ENCODE measurements at places on chromosomes 16 and 17. TPM values are rescaled to one million over a fixed set of nuclear protein-coding genes. Genes with fewer than 3 reads are reported as not detected.
A peak's percentile ranks its signal among the peaks of the same experiment; 100 is the strongest.

- DNase-seq = peak; percentile 92
These were observed at the start of gene NMRAL1 for GRCh38 chr16:4474192-4474961. NMRAL1 (minus strand) TSS chr16:4474625; CDS start chr16:4474132, 493 bp downstream.

DNA sequence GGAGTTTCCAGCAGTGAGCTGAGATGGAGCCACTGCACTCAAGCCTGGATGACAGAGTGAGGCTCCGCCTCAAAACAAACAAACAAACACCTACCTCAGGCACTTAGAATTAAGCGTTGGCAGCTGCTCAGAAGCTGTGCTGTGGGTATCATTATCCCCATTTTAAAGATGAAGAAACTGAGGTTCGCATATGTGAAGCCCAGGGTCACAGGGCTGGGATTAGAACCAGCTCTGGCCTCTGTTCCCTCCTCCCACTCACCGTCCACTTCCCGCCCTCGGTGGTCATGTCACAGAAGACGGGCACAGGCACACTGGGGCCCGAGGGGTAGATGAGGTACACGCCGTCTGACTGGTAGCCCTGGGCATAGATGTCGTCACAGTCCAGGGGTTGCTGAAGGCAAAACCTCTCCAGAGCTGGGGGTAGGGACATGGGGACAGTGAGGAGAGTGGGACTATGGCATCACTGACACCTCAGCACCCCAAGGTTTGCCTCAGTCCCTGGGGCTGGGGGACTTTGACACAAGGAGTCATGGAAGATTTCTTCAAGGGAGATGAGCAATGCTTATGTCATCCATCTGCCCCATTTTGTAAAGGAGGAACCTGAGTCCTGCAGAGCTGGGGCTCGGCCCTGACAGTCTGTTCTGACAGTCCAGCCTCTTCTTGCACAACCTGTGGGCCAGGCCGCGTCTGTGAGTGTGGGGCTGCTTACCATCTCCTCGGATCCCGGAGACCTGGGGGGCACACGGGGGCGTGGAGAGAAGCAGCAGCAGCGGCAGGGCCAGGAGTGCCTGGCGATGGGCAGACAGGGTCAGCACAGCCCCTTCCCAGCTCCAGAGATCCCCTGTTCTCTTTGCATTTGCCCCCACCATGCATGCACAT lies 700 bp downstream of the MFAP4 start:
- no peak for DNase-seq

GRCh38 chr17:76365256-76365903 lies 11.7 kb upstream of the PRPSAP1 start:
- no peak for DNase-seq

- no peak for DNase-seq
These were observed 50.7 kb downstream of the AATF start for GRCh38 chr17:36999471-36999870.

DNA sequence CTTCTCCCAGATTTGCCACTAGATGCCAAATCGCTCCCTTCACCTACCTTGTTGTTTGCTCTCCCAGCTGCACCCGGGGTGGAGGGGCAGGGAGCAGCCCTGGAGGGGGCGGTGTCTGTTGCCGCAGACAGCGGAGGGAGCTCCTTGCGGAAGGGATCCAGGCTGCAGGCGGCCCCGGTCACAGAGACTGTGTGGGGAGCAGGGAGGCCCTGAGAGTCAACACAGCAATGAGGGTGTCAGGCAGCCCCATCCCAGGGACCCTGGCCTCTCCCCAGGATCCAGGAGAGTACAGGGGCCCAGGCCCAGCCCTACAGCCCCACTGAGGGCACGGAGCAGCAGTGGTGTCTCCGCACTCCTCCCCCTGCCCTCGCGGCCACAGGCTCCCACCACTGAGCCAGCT lies 50.5 kb upstream of the CHMP6 start:
- no peak for DNase-seq

DNA sequence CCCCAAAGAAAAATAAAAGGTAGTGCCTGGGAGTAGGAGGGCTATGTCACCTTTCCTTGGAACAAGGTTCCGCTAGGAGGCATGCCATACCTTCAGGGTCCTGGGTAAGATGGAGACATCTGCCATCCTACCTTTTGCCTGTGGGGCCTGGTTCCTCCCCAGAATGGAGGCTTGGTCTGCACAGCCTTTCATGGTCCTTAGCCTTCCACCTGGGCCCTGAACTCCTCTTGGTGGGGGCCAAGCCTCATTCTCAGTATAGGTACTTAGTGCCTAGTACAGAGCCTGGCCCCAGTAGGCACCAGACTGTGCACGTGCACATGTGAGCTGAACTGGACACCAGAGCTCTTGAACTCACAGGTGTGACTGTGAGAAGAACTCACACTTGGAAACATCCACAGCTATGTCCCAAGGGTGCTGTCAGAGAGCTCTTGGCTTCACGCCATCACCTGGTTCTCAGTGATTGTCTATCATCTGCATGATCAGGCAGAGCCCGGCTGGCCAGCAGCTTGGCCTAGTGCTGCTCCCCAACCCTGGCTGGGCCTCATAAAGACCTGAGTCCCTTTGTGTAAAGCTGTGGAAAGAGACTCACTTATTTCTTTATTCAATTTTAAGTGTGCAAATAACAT lies 143.2 kb downstream of the SOCS1 start:
- no peak for DNase-seq

KRT33B gene
- not detected for total RNA-seq

- DNase-seq = no peak
These were observed 14.3 kb downstream of the ZNHIT3 start for GRCh38 chr17:36500745-36501225.

DNA sequence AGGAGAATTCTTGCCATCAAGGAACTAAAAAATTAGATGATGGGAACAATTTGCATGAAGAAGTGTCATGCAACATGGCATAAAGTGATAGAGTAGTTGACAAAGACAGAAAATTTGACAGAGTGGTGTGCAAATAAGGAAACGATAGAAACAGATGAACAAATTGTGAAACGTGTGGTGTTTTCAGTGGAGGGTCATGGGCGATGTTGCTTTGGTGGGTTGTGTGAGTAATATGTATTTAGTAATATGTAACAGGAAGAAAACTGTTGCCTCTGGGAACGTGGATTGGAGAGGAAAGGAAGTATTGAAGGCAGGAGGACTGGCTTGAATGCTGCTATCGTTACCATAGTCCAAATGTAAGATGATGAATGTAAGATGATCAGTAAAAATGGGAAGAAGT lies 3.6 kb downstream of the COX10 start:
- DNase-seq = no peak

DNA sequence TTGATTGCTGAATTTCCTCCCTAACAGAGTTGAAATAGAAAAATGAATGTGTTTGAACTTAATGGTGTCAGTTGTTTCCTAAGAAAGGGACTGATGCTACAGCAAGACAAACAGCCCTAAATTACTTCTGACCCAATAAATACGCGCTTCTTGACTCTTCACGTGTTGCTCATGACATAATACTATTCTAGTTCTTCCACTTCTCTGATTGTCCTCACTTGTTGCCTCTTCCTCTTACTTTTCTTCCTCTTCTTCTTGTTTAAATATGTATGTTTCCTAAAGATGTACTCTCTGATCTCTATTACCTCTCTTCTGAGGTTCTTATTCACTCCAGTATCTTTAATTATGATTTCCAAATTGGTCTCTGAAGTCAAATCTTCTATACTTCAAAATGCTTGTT lies 32.4 kb downstream of the RNF43 start:
- no peak for DNase-seq

KRT20 gene
- total RNA-seq = not detected

TVP23A gene
- total RNA-seq = not detected

DNA sequence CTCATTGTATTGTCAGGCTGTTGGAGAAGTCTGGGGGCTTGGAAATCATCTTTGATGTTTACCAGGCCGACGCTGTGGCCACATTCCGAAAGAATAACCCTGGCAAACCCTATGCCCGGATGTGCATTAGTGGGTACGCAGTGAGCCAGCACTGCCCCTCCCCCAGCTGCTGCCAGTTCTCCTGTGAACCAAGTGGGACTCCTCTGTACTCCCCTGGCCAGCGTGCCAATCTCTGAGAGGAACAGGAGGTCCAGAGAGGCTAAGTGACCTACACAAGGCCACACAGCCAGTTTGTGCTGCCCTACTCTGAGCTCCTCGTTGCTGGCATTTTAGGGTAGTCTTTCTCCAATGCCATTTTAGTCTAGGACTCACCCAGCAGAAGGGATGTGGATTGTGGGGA lies 1.9 kb upstream of the LLGL2 start:
- DNase-seq = no peak

DNA sequence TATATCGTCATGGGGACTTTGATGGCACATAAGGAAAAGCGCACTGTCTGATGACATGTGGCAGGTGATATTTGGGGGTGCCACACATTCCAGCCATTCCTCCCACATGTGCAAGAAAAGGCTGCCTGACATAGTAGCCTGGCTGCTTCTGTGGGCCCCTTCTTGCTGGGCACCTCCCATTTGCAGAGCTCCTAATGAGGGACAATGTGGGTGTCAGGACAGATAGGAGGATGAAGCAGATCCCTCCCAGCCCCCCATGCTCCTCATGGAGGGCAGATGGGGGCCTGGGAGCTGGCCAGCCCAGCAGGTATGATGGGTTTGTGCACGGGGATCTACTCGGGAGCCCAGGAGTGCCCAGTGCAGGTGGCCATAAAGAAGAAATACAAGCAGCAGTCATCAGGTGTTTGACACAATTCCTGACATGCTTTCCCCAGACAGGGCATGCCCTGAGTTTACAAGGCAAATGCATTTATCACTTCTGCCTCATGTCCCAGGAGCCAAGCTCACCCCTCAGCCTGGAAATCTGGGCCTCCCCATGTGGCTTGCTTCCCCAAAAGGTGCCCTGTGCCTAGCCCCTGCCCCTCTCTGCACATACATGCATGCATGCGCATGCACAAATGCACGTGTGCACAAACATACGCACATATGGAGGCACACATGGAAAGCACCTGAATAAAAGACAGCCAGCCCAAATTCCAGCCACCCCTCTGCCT lies 260.6 kb upstream of the RPL38 start:
- no peak for DNase-seq

MPP2 gene
- total RNA-seq = 1.6 TPM

GRCh38 chr17:61579961-61580360 lies 11.1 kb downstream of the NACA2 start:
- no peak for DNase-seq

DNA sequence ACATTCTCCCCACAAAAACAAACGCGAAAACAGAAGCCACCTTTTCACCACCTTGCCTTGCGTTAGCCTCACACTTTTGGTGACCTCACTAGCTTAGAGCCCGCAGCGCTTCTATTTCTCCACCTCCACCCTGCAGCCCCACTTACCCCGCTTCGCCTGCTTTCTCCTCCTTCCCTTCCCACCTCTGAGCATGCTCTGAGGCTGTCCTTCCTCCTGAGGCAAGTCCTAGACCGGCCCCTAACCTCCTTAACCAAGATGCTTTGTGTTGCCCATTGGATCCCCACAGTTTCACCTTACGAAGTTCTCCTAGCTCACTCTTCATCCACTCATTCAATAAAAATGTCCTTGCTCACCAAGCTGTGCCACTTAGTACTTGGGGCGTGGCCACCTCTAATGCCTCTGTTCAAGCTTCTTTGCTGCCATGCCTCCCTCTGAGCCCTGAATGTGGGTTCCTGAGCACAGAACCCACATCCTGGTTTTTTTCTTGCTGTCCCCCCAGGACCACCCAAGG lies 1.3 kb downstream of the GNGT2 start:
- DNase-seq = no peak

DNA sequence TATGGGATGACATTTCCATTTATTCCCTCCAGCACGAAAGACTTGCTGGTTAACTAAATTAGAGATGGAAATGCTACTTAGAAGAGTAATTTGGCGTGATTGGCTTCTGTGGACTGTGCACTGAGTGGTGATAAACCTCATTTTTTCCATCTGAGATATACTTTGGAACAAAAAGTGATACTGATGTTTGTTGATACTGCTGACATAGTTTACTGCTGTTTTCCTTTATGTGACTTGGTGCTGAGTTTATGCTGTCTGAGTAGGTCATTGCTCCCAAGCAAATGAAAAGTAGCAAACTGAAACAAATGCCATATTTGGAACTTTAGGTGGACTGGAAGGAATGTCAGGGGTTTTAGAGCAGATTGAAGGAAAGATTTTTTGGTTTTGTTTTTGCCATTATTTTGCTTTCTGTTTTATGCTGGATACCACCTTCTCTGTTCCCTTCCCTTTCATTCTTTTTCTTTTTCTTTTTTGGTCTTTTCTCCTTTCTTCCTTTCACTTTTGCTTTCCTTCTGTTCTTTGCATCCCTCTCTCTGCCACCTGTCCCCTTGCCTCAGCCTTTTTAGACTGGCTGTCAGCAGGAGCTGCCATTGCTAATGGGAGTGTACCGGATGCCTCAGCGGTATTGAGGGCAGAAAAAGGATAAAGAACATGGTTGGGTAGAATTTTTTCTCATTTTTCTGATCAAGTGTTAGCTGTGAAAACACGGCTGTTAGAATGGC lies 41.8 kb downstream of the NUP93 start:
- no peak for DNase-seq

YPEL3 gene
- total RNA-seq = 46.1 TPM

GRCh38 chr16:15487336-15488284 lies 53.2 kb downstream of the BMERB1 start:
- no peak for DNase-seq

GRCh38 chr17:61986898-61987297 lies 59.1 kb upstream of the INTS2 start:
- no peak for DNase-seq

- no peak for DNase-seq
These were observed 585.4 kb downstream of the WWOX start for GRCh38 chr16:78684655-78685375.

MYH2 gene
- total RNA-seq = not detected

SMIM5 gene
- total RNA-seq = not detected

DNA sequence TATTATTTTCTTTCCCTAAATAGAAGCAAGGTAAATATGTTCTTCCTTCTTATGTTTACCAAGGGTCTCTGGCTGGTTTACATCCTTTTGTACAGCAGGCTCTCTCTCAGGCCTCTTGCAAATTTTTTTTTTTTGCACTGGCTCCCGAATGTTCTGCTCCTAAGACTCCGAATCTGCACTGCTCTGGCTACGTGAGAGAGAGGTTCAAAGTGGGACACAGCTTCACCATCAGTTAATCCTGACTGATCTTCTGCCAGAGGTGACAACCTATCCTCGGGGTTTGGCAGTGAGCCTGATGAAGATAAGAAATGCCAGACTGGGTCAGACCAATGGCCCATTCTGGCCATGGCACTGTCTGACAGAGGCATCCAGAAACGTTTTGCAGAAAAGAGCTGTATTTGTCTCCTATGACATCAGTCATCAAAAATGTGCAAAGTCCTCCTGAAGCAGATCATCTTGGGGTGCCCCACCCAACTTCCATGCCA lies 136.9 kb downstream of the GRIN2A start:
- no peak for DNase-seq

TBC1D16 gene
- total RNA-seq = 48.6 TPM

- no peak for DNase-seq
These were observed 2111.5 kb downstream of the TP53TG3F start for GRCh38 chr16:35570946-35571345.

- no peak for DNase-seq
These were observed 9.0 kb upstream of the VASN start for GRCh38 chr16:4362476-4363135.

DNA sequence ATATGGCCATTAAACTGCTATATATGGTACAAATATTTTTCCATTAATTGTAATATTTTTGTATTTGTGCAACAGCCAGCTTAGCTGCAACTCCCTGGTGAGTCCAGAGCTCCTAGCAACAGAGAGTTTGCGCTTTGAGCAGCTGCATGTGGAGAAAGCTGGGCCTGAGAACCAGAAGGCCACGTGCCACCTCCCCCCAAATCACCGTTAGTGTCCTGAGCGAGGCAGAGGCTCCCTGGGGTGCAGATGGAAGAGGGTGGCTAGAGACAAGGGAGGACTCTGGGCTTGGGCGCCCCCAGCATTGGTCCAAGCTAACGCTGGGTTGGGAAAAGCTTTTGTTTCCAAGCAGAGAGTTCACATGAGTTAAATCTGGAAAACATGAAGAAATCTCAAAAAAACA lies 41.6 kb downstream of the HSBP1 start:
- DNase-seq = no peak

FOXN1 gene
- not detected for total RNA-seq

EXOC7 gene
- total RNA-seq = 122 TPM

Measured in endothelial cell of umbilical vein (primary cell).